ENCODE measurements at places on chromosomes 2 and 18.

- DNase-seq, result no peak
These were observed 5.0 kb downstream of the TEX44 start for GRCh38 chr2:231597627-231598026.

DNA sequence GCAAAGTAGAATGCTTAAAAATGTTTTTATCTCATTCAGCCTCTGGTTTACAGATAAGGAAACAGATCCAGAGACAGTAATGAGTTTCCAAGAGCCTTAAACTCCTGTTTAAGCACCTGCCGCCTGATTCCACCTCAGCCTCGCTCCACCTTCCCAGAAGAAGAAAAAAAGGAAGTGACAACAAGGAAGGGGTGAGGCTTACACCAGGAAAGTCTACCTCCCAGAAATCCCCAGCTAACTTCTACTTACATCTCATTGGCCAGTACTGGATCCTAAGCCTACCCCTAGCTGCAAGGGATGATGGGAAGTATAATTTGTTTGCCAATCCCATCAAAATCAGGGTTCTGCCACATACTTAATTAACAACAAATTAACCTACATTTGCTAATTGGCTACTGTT, 15.3 kb upstream of the ARID5A start:
- DNase-seq, result no peak

DNA sequence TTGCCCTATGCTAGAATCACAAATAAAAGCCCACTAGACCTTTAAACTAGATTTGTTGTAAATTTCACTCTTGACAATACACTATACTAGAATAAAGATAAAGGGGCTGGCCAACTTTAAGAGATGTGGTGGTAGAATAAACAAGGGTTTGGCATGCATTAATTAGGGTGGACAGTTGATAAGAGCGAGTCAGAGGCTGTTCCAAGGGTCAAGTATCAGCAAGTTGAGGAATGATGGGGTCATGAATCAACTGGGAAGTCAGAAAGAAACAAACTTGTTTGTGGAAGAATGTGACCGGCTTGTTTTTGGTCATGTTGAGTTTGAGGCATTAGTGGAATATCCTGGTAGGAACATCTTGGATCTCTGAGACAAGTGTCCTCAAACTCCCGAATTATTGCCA, 398.3 kb upstream of the TNP1 start:
- no peak for DNase-seq

DNA sequence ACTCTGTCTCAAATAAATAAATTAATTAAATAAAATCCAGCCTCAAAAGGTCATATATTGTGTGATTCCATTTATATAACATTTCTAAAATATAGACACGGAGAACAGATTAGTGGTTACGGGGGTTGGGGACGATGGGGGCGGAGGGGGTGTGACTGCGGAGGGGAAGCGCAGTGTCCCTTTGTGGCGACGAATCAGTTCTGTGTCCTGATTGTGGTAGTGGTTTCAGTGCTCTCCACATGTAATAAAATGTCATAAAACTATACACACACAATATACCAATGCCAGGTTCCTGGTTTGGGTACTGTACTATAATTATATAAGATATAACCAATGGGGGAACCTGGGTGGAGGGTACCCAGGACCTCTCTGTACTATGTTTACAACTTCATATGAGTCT, 186.4 kb downstream of the ANAPC1 start:
- no peak for DNase-seq

DNA sequence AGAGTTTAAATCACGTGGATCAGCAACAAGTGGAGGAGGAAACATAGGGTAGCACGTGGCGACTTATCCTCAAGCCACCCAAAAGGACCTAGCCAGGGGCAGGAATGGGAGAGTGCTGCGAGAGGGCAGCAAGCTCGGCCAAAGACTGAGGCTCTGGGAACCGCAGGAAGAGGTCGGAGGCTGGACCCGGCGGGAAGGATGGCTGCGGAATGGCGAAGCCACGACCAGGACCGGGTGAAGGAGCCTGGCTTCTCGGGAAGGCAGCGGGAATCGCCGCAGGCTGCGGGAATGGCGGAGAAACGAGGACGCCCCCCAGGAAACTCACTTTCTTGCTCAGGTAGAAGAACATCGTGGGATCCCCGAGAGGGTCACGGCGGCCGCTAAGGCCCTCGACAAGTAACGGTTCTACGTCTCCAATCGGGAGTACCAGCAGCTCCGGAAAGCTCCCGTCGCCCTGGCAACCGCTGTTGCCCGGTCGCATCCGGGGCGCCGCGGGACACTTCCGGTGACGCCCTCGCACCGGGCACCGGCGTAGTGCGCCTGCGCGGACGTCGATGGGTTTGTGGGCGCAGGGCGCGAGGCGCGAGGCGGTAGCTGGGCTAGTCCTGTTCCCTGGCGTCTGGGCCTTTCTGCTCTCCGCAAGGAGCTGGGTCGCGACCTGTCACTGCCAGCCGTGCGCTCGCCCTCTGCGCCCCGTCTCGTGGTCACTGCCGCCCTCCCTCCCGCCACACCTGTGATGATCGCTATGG, at the start of gene WDR35:
WDR35 (minus strand) TSS at position 439 of the 749 bp plus-strand sequence; CDS start at position 349, 90 bp downstream.
- peak; percentile 96 for DNase-seq

Data from eye (tissue), 1 donor.